CD4-positive, alpha-beta T cell treated with Interferon gamma for 1 hour (primary cell): ENCODE measurements at places on chromosomes 3 and 15.

DNA sequence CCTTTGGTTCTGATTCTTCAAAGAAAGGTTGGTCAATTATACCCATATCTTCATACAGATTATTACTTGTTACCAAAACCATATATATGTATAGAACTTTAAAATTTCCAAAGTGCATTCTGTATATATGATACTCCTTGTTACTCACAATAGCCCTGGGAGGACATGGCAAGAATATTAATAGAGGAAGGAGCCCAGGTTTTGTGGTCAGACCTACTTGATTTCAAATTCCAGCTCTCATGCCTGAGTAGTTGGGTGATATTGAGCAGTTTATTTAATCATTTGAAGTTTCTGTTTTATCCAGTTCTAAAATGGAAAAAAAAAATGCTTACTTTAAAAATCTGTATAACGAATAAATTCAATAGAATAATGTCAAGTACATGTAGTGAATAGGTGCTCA, 2.5 kb downstream of the IL1RAP start:
- no peak for DNase-seq

- DNase-seq: no peak
Measured at GRCh38 chr3:42117175-42118008, 26.2 kb downstream of the TRAK1 start.

GRCh38 chr3:141237701-141238521, 6.3 kb downstream of the PXYLP1 start:
- DNase-seq: no peak

- no peak for DNase-seq
Measured at GRCh38 chr3:107684431-107684925, 161.7 kb downstream of the BBX start.

- DNase-seq: no peak
Measured at GRCh38 chr3:59764171-59764570, 714.3 kb upstream of the CFAP20DC start.

DNA sequence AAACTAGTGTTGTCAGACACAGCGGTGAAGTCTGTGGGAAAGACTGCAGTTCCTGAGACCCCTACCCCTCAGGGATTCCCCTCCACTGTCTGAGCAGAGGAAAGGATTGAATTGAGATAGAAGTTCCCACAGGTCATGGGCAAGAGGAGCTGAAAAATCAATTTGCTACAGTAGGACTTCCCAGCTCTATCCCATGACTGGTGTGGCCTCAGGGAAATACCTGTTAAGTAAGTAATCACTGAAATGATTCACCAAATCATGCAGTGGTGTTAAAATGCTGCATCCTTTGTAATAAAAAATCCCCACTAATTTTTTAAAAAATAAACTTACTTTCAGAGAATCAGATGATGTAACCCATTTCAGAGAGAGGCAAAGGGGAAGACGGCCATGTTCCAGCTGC, 45.0 kb upstream of the SPRED1 start:
- DNase-seq: no peak

DNA sequence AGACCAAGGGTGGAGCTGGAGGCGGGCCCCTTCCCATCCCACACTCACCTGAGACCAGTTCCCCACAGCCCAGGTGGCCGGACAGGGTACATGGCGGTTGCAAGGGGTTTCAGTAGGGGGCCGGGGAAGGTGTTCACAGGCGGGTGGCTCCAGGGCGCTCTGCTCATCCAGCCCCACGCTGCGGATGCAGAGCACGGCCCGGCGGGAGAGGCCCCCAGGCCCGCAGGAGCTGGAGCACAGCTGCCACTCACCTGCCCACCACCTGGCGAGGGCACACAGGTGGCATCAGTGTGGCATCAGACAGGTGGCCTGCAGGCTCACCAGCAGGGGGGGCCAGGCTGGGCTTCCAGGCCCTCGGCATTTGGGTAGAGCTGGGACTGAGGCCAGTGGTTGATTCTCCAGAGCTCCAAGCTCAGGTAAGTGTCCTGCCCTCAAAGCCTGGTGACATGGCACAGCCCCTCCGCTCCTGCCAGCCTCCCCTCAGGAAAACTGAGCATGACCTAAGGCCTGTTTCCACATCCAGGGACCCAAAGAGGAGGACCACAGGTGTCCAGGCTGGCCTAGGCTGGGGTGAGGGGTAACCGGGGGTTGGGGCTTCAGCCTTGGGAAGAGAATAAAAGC, 43.8 kb downstream of the ADAMTS7 start:
- DNase-seq: no peak

DNA sequence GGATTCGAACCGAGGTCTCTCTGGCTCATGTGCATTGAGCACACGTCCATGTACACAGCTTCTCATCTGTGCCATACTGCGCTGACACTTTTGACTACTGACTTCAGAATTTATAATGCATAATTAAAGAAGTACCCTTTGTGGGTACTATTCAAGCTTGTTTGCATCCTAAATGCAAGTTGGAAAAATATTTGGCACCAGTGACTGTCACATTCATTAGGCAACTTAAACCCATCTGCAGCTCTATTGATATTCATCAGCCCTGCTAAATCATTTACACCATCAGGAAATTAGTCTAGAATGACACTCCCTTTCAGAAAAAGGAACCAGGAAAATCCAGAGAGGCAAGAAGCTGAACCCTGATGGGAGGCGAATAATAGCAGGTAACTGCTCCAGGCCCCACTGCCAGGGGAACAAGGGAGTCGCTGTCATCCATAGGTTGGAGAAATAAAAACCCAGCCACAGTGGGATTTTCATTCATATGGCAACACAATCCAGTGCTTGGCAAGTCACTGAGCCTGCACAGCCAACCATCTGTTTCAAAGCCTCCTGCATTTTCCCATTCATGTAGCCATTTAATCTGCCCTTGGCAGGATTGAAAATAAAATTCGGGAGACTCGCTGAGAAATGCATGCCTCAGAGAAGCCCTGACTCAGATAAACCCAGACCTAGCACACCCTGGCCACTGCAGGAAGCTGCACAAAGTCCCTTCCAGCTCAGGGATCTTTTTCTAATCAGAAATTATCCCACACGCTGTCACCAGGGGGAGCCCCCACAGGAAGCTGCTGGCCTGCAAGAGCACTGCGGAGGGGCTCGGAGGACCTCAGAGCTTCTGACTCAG, 103.0 kb upstream of the VEPH1 start:
- peak; percentile 29 for DNase-seq

GRCh38 chr15:37792351-37792750, 142.1 kb upstream of the TMCO5A start:
- DNase-seq: no peak

- DNase-seq: no peak
Measured at GRCh38 chr3:14831916-14832450, 13.2 kb downstream of the FGD5 start.
